IMR-90 (cell line): ENCODE measurements at places on chromosomes 4 and X. TPM values are rescaled to one million over a fixed set of nuclear protein-coding genes. Genes with fewer than 3 reads are reported as not detected.

The ARHGAP36 gene
- not detected in 2 replicates for total RNA-seq

DNA sequence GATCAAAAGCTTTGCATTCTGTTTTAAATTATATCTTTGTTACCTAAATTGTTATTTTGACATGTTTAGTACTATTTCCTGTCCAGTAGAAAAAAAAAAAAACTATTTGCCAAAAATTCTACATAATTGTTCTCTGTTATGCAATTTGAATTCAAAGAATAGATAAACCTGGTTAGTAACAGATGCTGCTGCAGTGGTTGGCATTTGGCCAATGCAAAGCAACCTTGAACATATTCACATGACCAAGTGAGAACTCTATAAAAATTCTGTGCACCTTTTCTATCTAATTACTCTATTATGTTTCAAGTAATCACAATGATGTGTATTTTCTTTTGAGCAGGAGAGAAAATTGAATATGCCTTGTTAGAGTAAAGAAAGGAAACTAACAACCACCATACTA is 1473.4 kb downstream of the RPA4 start:
- no peak for DNase-seq

The UNC5C gene
- under 0.01 TPM in 1 of 2 replicates, not detected in the other for total RNA-seq

- peak; percentile 79 for DNase-seq
Observed at GRCh38 chr4:113452868-113453620, 308.5 kb downstream of the CAMK2D start.

DNA sequence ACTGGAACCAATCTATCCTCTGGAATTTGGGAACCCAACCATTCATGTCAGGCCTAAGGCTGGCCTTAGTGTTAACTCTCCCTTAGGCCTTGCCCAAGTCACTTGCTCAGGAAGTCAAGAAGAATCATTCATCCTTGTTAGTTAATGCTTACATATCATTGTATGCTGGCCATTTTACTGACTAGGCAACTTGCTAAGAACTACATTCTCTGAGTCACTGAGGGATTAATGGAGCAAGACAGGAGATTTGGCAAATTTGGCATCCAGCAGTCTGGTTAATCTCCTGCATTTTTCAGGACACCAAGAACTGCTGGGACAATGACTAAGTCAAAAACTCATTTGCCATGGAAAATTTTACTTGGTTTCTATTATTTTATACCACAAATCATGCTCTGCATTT is 115.8 kb upstream of the DDIT4L start:
- DNase-seq = peak; percentile 47

DNA sequence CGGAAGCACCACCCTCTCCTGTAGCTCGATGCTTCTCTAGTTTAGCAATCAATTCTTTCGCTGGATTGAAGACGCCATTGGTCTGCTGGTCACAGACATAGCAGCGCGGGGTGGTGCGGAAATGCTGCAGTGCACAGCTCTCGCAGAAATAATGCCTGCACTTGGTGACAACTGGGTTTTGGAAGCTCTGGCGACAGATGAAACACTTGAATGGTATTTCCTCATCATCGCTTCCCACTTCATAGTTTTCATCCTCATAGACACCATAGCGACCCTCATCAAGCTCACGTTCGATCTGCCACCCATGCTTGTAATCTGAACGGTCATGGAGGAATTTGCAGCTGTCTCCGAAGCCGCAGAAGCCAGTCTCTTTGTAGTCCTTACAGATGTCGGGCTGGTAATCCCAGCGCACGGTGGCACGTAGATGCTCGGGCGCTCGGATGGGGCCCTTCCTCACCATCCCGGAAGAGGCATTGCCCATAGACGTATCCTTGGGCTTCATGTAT is 854 bp downstream of the RNF113A start:
- peak; percentile 23 for DNase-seq

DNA sequence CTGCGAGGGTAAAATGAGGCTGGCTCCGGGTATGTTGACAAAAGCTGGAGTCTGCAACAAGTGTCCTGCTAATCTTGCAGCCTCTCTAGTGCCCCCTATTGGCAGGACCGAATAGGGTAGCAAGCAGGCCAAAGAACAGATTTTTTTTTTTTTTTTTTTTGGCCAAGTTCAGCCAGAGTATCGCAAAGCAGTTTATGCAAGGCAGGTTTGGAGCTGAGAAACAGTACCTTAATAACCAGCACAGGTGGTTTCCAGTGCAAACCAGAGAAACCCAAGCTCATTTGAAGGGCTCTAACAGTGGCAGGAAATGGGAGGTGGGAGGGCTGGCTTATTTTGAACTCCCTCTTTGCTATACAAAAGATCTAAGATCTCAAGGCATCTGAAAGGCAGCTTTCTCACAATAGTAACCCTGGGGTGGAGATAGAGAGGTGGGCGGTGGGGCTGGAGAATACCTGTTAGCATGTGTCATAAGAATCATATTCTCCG is 38.2 kb upstream of the OCIAD2 start:
- DNase-seq = no peak

The IL13RA1 gene
- 31.7 and 35.6 TPM in 2 replicates for total RNA-seq

GRCh38 chr4:138910195-138910913 is 105.2 kb upstream of the NOCT start:
- DNase-seq = peak; percentile 55

The CHIC1 gene
- 7.3 and 13.1 TPM in 2 replicates for total RNA-seq

DNA sequence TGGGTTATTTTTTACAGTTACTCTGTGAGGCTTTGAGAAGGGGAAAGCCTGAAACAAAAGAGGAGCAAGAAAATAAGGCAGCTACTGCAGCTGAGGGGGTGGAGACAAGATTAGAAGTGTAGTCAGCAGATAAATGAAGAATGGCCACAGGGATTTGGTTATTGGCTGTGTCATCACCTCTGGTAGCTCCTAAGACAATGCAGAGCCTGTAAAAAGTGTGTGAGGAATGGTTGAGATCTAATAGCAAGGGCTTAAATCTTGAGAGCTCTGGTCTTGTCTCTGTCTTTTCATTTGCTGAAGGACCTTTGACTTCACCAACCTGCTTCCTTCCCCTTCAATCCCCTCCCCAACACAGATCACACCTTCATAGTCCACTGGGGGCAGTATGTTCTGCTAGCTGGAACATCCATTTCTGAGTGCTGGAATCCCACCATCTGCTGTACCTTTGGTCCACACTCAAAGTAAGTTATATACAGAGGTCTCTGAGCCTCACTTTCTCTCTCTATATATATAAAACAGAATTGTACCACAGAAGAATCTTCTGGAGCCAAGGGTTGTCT is 213.7 kb upstream of the ZIC3 start:
- no peak for DNase-seq

The TEX13D gene
- total RNA-seq = not detected in 2 replicates

- DNase-seq = peak; percentile 79
Observed at GRCh38 chr4:4502694-4503311, 39.0 kb downstream of the STX18 start.

The HTRA3 gene
- 1.1 and 1.3 TPM in 2 replicates for total RNA-seq

GRCh38 chr4:56972389-56972788 is 5.0 kb downstream of the NOA1 start:
- no peak for DNase-seq

GRCh38 chr4:122879001-122879400 is 43.4 kb downstream of the NUDT6 start:
- no peak for DNase-seq

The PLAC1 gene
- 0.28 and 0.36 TPM in 2 replicates for total RNA-seq

DNA sequence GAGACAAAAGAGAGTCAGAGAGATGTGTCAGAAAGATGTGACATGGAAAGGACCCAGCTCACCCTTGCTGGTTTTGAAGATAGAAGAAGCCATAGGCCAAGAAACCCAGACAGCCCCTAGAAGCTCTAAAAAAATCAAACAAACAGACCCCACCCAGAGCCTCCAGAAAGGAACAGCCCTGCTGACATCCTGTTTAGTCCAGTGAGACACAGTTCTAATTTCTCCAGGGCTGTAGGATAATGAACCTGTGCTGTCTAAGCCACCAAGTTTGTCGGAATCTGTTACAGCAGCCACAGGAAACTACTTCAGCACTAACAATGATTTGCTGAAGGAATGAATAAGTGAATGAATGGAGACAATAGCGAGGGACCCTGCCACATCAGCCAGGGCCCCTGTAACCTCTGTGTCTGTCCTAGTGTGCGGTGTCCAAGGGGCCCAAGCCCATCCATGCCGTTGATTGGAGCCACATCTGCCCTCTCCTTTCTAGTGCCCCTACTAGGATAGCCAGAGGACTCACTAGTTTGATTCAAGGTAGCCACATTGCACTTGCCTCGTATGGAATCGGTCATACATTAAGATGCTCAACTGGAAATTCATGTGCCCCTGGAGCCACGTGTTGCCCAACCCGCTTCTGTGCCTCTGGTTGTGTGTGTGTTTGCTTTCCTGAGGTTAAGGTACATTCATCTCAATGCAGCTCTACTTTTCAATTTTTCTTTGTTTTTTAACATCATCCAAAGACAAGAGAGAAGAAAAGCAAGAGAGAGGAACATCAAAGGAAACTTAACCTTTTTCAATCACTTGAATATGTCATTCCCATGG is 32.5 kb upstream of the SLC2A9 start:
- no peak for DNase-seq

DNA sequence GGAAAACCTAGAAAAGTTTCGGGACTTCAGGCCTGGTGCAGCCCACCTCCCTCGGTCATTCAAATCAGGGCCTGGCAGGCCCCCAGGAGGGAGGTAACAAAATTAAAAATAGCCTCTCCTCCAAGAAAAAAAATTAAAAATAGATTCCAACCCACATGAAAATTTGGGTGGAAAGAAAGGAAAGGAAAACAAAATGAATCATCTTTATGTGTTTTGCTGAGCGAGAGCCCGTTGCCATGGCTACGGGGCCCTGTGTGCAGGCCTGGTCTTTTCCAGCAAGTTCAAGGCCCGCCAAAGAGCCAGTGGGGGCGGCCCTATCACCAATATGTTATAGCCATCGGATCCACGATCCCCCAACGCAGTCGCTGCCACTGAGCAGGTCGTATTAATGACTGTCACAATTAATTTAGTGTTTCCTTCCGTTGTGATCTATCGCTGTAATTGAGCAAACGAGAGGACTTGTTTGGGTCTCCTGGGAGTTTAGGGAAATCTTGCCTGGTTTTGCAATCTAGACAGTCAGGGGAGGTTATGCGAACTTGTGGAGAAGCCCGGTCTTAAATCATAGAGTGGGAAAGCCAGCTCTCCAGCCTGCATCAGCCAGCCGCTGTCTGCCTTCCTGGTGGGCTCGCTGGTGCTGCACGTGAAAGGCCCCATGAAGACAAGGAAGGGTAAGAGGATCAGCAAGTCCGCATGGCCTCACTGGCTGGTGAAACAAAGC is 452.4 kb downstream of the BCOR start:
- peak; percentile 59 for DNase-seq

DNA sequence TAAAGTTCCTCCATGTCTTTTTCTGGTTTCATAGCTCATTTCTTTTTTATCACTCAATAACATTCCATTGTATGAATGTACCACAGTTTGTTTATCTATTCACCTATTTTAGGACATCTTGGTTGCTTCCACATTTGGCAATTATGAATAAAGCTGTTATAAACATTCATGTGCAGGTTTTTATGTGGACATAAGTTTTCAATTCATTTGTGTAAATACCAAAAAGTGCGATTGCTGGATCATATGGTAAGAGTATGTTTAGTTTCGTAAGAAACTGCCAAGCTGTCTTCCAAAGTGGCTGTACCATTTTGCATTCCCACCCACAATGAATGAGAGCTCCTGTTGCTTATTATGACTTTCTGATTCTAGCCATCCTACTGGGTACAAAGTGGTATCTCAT is 36.3 kb upstream of the ZFX start:
- DNase-seq = peak; percentile 76

GRCh38 chrX:153993978-153994377 is 21.4 kb downstream of the TMEM187 start:
- DNase-seq = no peak

DNA sequence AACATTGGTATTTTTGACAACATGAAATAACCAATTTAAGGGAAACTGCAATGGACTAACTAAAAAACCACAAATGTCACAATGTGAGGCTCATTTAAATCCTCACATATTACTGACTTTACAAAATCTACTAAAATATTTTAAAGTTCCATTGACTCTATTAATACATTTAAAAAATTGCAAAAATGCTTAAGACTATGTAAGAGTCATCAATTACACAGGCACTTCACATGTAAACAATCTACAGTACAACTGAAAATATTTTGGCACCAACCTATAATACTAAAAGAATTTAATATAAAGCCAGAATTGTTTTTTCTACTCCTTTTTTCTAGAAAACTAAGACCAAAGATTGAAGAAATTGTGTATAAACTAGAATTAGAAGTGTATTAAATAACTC is 76.8 kb upstream of the RBMXL3 start:
- peak; percentile 8 for DNase-seq

- DNase-seq = peak; percentile 93
Observed at GRCh38 chrX:30283456-30284200, 25.6 kb downstream of the NR0B1 start.

GRCh38 chrX:152912106-152912505 is 14.2 kb downstream of the ZNF185 start:
- DNase-seq = no peak

- no peak for DNase-seq
Observed at GRCh38 chr4:128357286-128357685, 69.7 kb upstream of the PGRMC2 start.

GRCh38 chrX:154058214-154058997 is 38.7 kb upstream of the IRAK1 start:
- no peak for DNase-seq

The FAM149A gene
- total RNA-seq = 0.54 and 0.83 TPM in 2 replicates

DNA sequence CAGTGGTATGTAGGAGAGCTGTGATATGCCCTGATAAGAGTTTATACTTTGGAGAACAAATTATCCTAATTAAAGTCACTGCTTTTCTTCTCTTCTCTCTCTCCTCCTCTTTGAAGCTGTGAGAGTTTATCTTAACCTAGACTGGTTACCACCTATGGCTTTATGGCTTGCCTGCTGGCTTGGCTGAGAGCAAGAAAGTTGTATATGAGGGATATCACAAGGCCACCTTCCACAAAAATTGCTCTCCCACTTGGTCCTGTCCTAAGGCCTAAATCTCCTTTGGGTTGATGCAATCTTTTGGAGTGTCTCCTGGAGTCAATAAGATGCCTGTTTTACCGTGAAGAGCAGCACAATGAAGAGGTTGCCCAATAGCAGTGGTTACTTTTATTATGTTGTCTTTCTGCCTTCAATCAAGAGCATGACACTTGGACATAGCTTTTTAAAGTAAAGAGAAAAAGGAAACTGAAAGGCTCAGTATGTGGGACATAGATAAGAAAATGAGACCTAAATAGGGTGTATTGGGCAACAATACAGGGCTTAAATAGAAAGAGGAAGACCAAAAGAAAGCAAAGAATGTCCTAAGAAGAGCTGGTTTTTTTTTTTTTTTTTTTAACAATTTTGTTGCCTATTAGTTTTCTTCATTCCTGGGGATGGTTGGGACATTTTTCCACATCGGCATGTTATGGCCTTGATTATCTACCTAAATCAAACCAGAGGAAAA is 9.2 kb downstream of the GUCY1A1 start:
- no peak for DNase-seq
